ENCODE measurements at places on chromosomes 13 and 19.

GRCh38 chr13:39051157-39051556 lies 12.9 kb downstream of the NHLRC3 start:
- DNase-seq: no peak

DNA sequence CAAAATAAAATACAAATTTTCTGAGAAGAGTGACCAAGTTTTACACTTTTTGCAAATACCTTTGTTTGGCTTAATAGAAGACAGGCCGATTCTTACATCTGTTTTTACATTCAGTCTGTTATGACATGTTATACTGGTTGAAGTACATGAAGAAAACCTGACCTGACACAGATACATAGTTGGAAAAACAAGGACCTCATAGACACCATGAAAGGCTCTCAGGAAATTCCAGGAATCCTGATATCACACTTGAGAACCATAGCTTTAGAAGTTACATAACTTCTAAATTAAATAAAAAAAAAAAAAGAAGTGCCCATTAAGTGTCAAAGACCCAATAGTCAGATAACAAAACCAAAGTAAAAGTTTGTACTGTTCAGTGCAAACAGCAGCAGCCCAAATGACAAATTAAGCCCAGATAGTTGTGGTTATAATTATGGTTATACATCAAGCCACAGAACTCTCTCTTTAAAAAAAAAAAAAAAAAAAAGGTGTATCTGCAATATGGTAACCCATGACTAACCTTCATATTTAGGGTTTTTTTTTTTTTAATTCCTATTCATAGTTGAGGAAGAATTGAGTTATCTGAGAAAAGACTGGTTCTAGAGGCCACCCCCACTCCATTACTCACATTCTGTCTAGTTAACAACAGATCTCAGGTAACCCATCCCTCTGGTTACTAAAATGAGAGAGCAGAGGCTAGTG lies 19.8 kb downstream of the RBM26 start:
- DNase-seq: no peak

DNA sequence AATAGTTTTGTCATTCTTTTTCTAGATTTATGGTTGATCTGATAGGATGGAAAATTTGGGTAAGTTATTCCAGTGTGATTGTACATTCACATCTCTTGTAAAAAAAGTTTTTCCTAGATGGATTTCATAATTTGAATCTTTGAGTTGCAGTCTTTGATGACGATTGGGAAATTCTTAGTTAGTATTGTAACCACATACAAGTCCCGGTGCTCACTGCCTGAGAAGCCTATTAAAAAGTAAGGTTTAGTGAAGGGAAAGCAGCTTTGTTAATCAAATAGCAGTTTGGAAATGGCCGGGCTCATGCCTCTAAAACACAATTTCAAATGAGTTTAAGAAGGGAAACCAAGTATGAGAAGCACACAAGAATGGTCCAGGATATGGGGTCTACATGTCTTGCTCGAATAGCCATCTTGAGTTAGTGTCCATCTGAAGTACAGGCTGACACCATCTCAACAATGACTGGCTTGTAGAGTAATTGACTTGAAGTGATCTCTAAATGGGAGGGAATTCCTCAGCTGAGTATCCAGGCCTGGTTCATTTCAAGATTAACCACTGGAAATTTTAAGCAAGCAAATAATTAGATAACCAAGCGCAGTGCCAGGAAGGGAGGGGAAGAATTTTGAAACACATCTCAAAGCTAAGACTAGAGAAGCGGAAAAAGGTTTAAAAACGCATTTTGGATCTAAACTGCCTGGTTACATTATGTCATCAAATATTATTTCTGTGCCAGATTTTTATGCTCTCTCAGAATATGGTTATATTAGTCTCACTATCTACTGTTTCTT lies 1145.6 kb upstream of the MIR17HG start:
- DNase-seq: no peak

DNA sequence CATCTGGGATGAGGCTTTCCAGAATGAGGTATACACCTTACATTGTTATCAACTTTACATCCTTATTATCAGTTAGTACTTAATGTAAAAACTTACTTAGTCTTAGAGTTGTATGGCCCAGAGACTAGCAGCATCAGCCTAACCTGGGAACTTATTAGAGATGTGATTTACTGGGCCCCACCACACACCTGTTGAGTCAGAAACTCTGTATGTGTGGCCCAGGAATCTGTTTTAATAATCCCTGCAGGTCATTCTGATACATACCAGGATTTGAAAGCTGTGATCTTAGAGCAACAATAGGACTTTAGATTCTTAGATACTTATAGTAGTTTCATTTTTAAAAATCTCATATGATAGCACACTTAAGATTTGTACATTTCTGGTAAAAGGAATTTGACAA lies 17.4 kb downstream of the FNDC3A start:
- DNase-seq: no peak

DNA sequence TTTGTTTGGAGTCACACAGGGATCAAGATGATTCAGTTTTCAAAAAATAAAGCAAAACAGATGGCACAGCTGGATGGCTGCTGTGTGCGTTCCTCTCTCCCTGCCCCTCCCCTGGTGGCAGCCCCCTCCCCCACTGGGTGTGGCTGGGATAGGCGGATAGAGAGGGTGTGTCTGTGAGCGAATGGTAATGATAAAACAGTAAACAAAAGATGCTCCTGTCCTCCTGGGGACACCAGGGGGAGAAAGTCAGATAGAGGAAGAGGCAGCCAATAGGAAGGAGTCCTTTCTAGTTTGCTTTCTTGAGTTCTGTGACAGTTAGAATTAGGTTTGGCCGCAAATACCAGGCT lies 6.5 kb downstream of the TMEM255B start:
- no peak for DNase-seq

GRCh38 chr13:41028051-41028450 lies 8.9 kb upstream of the ELF1 start:
- DNase-seq: no peak

DNA sequence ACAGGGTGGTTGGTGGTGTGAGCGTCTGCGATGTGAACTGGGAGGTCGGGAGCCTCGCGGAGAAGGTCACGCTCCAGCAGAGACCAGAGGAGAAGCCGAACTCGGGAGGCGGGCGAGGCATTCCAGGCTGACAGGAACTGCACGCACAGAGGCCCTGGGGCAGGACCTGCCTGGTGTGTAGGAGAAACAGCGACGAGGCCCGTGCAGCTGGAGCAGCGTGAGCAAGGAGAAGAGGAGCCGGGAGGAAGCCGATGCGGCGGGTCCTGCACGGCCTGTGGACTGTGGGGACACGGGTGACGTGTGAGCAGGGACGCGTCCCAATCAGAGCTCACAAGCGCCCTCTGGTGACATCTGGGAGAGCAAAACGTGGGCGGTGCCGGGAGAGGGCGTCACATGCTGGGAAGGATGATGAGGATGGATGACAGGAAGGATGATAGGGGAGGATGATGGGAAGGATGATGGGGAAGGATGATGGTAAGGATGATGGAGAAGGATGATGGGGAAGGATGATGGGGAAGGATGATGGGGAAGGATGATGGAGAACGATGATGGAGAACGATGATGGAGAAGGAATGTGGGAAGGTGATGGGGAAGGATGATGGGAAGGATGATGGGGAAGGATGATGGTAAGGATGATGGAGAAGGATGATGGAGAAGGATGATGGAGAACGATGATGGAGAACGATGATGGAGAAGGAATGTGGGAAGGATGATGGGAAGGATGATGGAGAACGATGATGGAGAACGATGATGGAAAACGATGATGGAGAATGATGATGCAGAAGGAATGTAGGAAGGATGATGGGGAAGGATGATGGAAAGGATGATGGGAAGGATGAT lies 16.1 kb upstream of the MADCAM1 start:
- no peak for DNase-seq

GRCh38 chr19:13841962-13842290 lies 35.0 kb upstream of the NANOS3 start:
- no peak for DNase-seq

DNA sequence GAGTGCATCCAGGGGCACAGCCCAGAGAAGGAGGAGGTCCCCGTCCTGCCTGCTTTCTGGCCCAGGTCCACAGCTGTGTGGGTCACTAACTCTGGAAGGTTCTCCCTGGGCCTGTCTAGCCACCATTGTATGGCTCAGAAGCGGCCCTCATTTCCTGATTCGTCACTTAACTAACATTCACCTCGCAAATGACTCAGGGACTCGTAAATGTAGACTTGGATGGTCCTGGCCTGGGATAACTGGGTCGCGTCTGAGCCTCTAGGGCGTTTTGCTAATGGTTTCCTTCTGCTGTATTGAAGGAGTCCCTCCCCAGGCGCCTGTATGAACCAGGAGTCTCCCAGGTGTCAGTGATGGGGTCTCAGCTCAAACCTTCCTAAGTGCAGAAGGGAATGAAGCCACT lies 162.8 kb downstream of the ZNF536 start:
- DNase-seq: no peak

DNA sequence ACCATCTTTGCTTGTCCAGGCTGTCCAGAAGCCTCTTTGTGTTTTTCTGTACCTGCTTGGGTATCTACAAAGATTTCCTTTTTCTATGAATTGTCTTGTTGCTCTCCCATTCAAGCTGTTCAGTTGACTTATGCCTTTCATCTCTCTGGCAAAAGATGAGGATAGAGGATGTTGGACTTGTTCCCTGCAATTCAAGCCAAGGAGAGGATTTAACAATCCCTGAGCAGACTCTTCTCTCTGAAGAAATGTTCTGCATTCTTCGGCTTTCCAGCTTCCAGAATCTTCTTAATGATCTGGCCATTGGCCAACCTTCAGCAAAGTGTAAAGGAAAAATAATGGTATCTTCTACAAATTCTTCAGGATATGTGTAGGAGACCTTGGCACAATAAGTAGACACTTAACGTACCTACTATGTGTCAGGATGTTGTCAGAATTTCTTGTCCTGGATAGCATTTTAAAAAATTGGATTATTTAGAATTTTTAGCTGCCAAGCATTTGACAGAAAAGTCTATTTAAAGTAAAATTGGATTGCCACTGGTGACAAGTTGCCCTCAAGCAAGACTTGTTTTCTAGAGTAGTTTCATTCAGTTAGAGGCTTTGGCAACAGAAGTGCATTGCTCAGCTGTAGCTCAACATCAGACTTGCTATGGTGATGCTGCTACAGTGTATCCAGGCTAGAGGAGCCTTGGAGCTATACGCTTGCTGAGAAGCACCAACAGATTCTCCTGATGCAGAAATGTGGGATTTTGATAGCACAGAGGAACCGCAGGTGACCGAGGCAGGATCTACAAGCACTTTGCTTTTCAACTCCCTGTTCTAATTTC lies 455.7 kb downstream of the SUCLA2 start:
- no peak for DNase-seq

Data from ovary (tissue), 10 donors.